ENCODE measurements at places on chromosomes 7 and 10. TPM values are rescaled to one million over a fixed set of nuclear protein-coding genes. Genes with fewer than 3 reads are reported as not detected.

The ABCA13 gene
- polyA plus RNA-seq = 0.05 TPM

The AGR2 gene
- polyA plus RNA-seq = 0.07 TPM

The CCT6A gene
- polyA plus RNA-seq = 112 TPM

The BICC1 gene
- 13.6 TPM for polyA plus RNA-seq

The PAPOLB gene
- polyA plus RNA-seq = not detected

The PUS7 gene
- polyA plus RNA-seq = 4.0 TPM

The AKR1C4 gene
- not detected for polyA plus RNA-seq

GRCh38 chr7:1546909-1547776 is 8.9 kb downstream of the TMEM184A start:
- no peaks in the 10 kb centered on the region for H3K4me1 ChIP-seq
- H3K4me3 ChIP-seq = no peak overlapping the region
- H3K27ac ChIP-seq = no peak overlapping the region
- no peaks in the 10 kb centered on the region for H3K27me3 ChIP-seq
- no peaks in the 10 kb centered on the region for H3K36me3 ChIP-seq
- DNase-seq = no peak

GRCh38 chr10:29269486-29269885 is 19.4 kb upstream of the LYZL1 start:
- DNase-seq = no peak
- no peaks in the 10 kb centered on the region for H3K27me3 ChIP-seq
- H3K36me3 ChIP-seq = no peaks in the 10 kb centered on the region
- no peaks in the 10 kb centered on the region for H3K4me1 ChIP-seq
- no peak overlapping the region for H3K4me3 ChIP-seq
- H3K27ac ChIP-seq = no peak overlapping the region

DNA sequence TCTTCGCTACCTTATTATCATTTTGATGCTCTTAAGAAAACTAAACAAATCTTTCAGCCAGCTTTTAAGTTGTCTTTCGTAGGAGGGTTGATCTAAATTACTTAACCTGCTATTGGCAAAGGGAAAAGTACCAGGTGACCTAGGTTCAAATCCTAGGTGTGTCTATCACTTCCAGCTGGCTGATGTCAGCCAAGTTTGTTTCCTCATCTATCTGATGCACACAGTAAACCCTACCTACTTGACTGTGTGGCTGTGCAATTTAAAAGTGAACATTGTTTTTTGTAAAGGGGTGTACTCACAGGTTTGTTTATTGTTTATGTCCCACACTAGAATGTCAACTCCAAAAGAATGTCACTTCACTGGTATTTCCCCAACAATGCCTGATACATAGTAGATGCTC is 21.9 kb upstream of the CAMK1D start:
- no peaks in the 10 kb centered on the region for H3K36me3 ChIP-seq
- no peak overlapping the region for H3K4me3 ChIP-seq
- no peak overlapping the region for H3K27ac ChIP-seq
- DNase-seq = no peak
- H3K27me3 ChIP-seq = no peaks in the 10 kb centered on the region
- H3K4me1 ChIP-seq = no peaks in the 10 kb centered on the region

- H3K4me3 ChIP-seq = no peak overlapping the region
- no peaks in the 10 kb centered on the region for H3K27me3 ChIP-seq
- DNase-seq = no peak
- H3K36me3 ChIP-seq = no peaks in the 10 kb centered on the region
- H3K27ac ChIP-seq = no peak overlapping the region
These were observed 41.9 kb upstream of the DAGLB start for GRCh38 chr7:6489612-6490011.

DNA sequence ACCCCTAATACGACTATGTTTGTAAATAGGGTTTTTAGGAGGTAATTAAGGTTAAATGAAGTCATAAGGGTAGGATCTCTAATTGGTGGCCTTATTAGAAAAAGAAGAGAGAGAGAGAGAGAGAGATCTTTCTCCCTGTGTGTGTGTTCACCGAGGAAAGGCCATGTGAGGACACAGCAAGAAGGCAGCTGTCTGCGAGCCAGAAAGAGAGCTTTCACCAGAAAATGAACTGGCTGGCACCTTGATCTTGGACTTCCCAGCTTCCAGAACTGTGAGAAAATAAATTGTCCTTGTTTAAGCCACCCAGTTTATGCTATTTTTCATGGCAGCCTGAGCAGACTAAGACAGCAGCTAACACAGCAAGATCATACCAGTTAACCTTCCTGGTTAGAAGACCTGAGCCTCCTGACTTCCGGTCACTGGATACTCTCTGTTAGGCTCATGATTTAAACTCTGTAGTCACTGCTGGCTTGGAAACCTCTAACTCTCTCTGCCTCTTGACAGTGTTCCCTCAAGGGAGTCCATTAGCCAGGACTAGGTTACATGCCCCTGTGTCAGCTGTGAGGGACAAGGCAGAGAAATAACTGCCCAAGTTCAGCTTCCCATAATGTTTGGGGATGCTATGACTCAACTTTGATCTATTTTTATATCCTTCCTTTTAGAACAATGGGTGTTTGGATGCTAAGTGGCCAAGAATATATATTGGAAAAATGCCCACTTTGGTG is 102.3 kb downstream of the DYNC1I1 start:
- no peaks in the 10 kb centered on the region for H3K27me3 ChIP-seq
- no peak overlapping the region for H3K4me3 ChIP-seq
- no peak overlapping the region for H3K27ac ChIP-seq
- H3K4me1 ChIP-seq = no peaks in the 10 kb centered on the region
- H3K36me3 ChIP-seq = no peaks in the 10 kb centered on the region

- H3K4me3 ChIP-seq = no peak overlapping the region
- H3K27ac ChIP-seq = no peak overlapping the region
- DNase-seq = no peak
These were observed 8.4 kb upstream of the HYCC1 start for GRCh38 chr7:23022258-23022769.

DNA sequence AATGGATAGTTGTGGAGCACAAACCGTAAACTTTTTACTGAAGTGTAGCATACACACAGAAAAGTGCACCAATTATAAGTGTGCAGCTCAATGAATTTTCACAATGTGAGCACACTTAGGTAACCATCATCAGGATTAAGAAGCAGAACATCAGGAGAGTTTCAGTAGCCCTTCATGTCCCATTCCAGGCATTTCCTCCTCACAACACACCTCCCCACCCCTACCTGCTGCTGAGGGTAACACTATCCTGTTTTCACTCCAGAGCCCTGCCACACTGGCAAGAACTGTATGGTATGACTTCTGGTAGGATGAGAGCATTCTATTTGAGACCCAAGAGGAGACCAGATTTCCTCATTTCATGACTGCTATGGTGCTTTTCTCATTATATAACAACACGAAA is 166.5 kb downstream of the PPP1R3A start:
- no peaks in the 10 kb centered on the region for H3K27me3 ChIP-seq
- H3K4me1 ChIP-seq = no peaks in the 10 kb centered on the region
- no peak overlapping the region for H3K27ac ChIP-seq
- no peaks in the 10 kb centered on the region for H3K36me3 ChIP-seq

DNA sequence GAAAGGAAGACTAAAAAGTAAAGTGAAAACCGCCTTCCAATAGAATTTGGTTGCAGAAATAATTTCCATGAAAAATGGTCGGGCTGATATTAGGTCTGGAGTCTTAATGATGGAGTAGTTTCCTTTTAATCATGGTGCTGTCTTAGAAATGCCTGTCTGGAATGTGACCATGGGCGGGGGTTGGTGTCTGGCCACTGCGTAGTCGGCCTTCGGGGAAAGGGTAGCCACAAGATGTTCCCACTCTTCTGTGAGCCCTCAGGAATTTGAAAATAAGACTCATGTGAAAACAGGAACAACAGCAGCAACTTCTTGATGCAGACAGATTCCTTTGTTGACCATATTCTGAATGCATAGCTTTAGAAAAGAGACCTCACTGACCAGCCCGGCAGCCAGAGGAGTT is 176.8 kb downstream of the KIAA1217 start:
- no peak overlapping the region for H3K4me3 ChIP-seq
- no peaks in the 10 kb centered on the region for H3K27me3 ChIP-seq
- H3K36me3 ChIP-seq = no peaks in the 10 kb centered on the region
- peaks cover 1% of the 10 kb centered on the region for H3K4me1 ChIP-seq
- no peak overlapping the region for H3K27ac ChIP-seq

DNA sequence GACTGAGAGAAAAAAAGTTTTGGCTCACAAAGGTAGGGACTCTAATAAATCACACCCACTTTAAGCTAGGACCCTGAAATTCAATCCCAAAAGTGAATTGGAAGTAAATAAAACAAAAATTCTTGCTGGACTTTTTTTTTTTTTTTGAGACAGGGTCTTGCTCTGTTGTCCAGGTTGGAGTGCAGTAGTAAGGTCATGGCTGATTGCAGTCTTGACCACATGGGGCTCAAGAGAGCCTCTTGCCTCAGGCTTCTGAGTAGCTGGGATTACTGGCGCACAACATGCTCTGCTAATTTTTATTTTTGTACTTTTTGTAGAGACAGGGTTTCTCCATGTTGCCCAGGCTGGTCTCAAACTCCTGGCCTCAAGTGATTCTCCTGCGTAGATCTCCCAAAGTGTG is 5.0 kb upstream of the LUC7L2 start:
- H3K36me3 ChIP-seq = no peaks in the 10 kb centered on the region
- no peaks in the 10 kb centered on the region for H3K4me1 ChIP-seq
- H3K4me3 ChIP-seq = no peak overlapping the region
- H3K27me3 ChIP-seq = no peaks in the 10 kb centered on the region
- no peak overlapping the region for H3K27ac ChIP-seq
- DNase-seq = no peak

GRCh38 chr10:16612115-16612980 is 90.7 kb upstream of the C1QL3 start:
- H3K4me1 ChIP-seq = no peaks in the 10 kb centered on the region
- H3K36me3 ChIP-seq = no peaks in the 10 kb centered on the region
- no peak overlapping the region for H3K27ac ChIP-seq
- no peak overlapping the region for H3K4me3 ChIP-seq
- no peaks in the 10 kb centered on the region for H3K27me3 ChIP-seq

DNA sequence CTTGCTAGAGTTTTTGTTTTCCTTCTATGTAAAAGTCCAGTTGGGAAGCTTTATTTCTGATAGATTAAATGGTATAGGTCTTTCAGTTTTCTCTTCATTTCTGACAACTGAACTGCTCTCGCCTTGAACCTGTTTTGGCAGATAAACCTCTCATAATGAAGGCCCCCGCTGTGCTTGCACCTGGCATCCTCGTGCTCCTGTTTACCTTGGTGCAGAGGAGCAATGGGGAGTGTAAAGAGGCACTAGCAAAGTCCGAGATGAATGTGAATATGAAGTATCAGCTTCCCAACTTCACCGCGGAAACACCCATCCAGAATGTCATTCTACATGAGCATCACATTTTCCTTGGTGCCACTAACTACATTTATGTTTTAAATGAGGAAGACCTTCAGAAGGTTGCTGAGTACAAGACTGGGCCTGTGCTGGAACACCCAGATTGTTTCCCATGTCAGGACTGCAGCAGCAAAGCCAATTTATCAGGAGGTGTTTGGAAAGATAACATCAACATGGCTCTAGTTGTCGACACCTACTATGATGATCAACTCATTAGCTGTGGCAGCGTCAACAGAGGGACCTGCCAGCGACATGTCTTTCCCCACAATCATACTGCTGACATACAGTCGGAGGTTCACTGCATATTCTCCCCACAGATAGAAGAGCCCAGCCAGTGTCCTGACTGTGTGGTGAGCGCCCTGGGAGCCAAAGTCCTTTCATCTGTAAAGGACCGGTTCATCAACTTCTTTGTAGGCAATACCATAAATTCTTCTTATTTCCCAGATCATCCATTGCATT is 27.1 kb downstream of the MET start:
- H3K4me1 ChIP-seq = no peaks in the 10 kb centered on the region
- DNase-seq = no peak
- H3K4me3 ChIP-seq = no peak overlapping the region
- no peaks in the 10 kb centered on the region for H3K36me3 ChIP-seq
- no peak overlapping the region for H3K27ac ChIP-seq

Measured in ovary (tissue), 10 donors.